ENCODE measurements at places on chromosomes 11 and 22. TPM values are rescaled to one million over a fixed set of nuclear protein-coding genes. Genes with fewer than 3 reads are reported as not detected.

Gene RRAS2
- total RNA-seq: 167 TPM

Gene NOL12
- 13.8 TPM for total RNA-seq

Gene BIRC3
- total RNA-seq: 1.8 TPM

Gene SLC22A6
- not detected for total RNA-seq

Gene PAMR1
- 40.1 TPM for total RNA-seq

Gene RFPL3
- total RNA-seq: not detected

Gene CCDC87
- 0.49 TPM for total RNA-seq

Gene TMEM121B
- not detected for total RNA-seq

Gene ANKK1
- under 0.01 TPM for total RNA-seq

Gene HTR3B
- not detected for total RNA-seq

Gene TEX54
- not detected for total RNA-seq

Gene OR8I2
- not detected for total RNA-seq

Gene ALKBH8
- 9.9 TPM for total RNA-seq

Gene CASP5
- not detected for total RNA-seq

Gene SCUBE1
- not detected for total RNA-seq

Gene SHISAL1
- total RNA-seq: 2.1 TPM

Gene VSIG10L2
- total RNA-seq: 0.36 TPM

Gene MOV10L1
- 2.6 TPM for total RNA-seq

Gene ELFN2
- total RNA-seq: not detected

Gene YPEL4
- 0.73 TPM for total RNA-seq

Gene OR4A16
- not detected for total RNA-seq

Gene CCDC88B
- 0.36 TPM for total RNA-seq

Gene CASTOR1
- 11.2 TPM for total RNA-seq

Gene CRYBB2
- not detected for total RNA-seq

Gene FOLR1
- total RNA-seq: 0.24 TPM

Gene SEC14L3
- not detected for total RNA-seq
